H9 (cell line): ENCODE measurements at places on chromosomes 2 and 18. TPM values are rescaled to one million over a fixed set of nuclear protein-coding genes. Genes with fewer than 3 reads are reported as not detected.

CEP76 gene
- total RNA-seq, result 18.6 and 19.3 TPM in 2 replicates

PFN4 gene
- not detected in 2 replicates for total RNA-seq

TRIM54 gene
- 4.6 and 5.0 TPM in 2 replicates for total RNA-seq

- no peaks in the 10 kb centered on the region; the same call in 1 of the 2 replicates for H3K4me1 ChIP-seq
- DNase-seq, result no peak
- no peaks in the 10 kb centered on the region for H3K27me3 ChIP-seq
- H3K36me3 ChIP-seq, result no peaks in the 10 kb centered on the region
- no peak overlapping the region for H3K4me3 ChIP-seq
Measured at GRCh38 chr2:35857498-35857897, 498.1 kb upstream of the CRIM1 start.

GRCh38 chr2:171957061-171957460 lies 34.8 kb downstream of the HAT1 start:
- no peak overlapping the region for H3K27ac ChIP-seq
- DNase-seq, result no peak
- no peaks in the 10 kb centered on the region for H3K27me3 ChIP-seq
- peaks cover 12% of the 10 kb centered on the region for H3K36me3 ChIP-seq
